NCI-H146 (cell line): ENCODE measurements at places on chromosomes 6 and 20.

GRCh38 chr6:56909115-56909907, 45.6 kb upstream of the BEND6 start:
- no peak for DNase-seq

DNA sequence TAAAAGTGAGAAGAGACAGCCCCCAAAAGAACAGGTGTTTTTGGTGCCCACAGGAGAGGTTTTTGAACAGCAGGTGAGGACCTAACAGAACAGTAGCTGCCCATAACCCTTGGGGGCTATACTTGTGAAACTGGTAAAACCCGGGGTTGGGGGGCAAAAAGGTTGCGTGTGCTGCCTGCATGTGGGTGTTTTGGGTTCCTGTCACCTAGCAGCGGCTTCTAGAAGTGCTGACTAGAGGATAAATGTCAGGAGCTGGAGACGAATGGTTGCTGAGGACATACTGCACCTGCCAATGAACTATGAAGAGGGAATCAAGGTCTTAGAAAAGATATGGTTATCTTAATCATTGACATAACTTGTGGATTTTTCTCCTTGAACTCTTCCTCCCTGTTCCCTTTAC, 16.0 kb downstream of the TAF11 start:
- DNase-seq: no peak

DNA sequence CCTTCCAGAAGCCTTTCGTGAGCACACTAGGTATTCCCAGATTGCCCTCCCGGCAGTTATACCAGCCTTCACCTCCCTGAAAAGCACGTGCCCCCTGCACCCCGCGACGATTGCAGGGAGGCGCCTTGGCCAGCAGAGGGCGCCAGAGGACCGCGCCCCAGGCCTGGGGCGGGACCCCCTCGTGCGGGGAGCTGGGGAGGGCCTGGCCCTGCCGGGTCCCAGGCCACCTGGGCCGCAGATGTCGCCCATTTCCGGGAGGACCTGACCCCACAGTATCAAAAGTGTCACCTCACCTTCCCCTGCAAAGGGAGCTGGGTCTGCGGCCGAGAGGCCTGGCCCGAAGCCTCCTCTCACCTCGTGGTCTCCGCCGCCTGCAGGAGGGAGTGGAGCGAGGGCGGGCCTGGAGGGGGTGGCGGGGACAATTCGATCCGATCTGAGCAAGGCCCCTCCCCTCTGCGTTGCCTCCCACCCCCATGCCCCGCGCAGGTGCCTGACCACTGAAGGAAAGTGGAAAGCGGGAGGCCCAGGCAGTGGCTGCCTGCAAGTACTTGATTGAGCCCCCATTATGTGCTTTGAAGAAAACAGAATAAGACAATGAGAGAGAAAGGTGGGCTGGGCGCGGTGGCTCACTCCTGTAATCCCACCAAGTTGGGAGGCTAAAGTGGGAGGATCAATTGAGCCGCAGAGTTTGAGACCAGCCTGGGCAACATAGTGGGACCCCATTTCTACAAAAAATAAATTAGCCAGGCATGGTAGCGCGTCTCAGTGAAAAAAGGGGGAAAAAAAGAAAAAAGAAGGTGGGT, 3.5 kb upstream of the SNAI1 start:
- peak; percentile 88 for DNase-seq

DNA sequence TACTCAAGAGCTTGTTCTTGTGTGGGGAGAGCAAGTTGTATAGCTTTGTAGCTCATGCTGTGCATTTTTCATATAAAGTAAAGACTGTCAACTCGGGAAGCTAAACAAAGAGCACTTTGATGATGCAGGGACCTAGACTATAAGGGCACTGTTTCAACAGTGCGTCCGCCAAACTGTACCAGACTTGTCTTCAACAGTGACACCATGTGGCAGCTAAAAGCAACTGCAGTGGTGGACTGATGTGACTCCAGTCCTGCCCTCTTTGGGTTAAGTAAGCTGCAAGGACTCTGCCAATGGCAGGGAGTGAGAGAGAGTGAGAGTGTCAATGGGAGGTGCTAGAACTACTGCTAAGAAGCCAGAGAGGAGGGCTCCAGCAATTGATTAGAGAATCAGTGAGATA, 48.1 kb upstream of the MC3R start:
- no peak for DNase-seq

DNA sequence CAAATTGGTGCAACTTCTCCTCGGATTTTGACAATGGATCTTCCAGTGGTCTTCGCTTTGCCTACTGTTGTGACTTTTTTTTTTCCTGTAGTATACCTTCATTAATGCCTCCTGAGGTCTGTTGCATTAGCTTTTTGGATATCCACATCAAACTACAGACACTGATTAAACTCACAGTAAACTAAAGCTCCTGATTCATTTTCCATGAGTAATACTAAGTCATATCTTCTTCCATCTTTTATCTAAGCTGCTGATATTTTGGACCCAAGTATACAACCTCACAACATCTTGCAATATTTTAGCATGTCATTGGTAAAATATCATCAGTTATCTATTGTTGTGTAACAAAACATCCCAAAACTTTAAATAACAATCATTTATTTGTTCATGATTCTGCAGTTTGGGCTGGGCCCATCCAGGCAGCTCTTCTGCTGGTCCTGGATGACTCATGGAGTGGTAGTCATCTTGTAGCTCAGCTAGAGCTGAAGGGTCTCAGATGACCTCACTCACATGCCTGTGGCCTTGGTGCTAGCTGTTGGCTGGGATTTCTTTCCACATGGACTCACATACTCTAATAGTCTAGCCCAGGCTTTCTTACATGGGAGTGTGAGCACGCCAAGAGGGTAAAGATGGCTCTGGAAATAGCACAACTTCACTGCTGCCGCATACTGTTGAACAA, 78.3 kb upstream of the SRSF6 start:
- no peak for DNase-seq

DNA sequence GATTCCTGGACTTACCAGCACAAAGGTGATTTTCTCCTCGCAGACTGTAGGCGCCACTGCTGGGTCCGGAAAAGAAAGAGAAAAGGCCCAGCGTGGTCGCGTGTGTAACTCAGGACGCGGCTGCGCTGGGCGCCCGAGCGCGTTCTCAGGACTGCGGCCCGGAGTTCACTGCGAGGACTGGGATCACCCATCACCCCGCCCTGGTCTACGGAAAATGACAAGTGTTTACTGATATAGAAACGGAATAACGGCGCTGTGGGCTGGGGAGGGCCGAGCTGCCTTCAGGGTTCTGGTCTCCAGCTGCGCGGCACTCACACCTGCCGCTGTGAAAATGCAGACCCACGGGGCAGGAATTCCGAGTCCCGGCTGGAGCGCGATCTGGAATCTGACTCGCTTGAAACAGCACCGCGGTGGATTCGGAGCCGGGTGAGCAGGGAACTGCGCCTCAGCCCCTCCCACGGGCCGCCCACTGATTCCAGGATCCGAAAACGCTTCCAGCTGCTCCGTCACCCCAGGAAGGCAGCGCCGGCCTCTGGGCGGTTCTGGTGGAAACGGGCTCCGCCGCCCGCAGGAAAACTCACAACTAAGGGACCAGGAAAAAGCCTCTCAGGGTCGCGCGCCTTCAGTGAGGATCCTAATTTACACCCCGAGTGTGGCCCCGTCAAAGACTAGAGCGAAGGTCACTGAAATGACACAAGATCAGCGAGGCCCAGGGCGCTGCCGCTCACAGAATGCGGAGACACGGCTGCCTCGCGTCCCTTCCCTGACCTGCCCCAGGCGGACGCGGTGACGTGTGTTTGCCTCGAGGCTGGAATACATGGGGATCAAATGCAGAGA, 34.5 kb downstream of the HLA-A start:
- DNase-seq: peak; percentile 78

DNA sequence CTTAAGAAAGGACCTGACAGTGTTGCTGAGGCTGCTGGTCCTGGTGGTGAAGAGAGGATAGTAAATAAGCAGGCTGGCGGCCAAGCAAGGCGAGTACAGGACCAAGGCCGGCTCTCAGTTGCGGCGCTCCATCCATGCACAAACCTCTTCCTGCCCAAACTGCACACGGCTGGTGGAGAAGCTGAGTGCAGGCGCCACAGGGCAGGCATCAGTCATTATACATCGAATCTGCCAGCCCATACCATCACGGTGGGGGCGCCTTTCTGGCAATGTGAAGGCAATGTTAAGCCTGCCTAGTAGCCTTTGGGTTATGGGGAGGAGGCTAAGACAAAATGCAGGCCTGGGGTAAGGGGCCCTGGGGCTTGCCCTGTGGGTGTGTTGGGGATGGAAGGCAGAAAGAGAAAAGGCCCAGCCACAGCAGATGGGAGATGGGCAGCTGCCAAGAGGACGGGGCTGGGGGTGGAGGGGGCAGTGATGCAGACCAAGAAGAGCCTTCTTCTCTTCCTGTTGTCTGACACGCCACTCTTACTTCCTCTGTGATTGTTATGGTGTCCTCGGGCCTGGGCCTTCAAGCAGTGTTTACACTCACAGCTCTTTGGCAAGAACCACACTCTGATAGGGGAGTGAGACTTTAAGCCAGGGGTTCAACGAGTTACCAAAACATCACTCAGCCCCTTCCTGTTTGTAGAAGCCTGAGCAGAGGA, 20.3 kb upstream of the KCNK16 start:
- DNase-seq: no peak

GRCh38 chr6:41162687-41163418, at the start of gene TREM2:
TREM2 (minus strand) TSS chr6:41163116; CDS start chr6:41163082, 34 bp downstream.
- no peak for DNase-seq

GRCh38 chr20:1338096-1338495, 9.2 kb upstream of the SDCBP2 start:
- DNase-seq: no peak

DNA sequence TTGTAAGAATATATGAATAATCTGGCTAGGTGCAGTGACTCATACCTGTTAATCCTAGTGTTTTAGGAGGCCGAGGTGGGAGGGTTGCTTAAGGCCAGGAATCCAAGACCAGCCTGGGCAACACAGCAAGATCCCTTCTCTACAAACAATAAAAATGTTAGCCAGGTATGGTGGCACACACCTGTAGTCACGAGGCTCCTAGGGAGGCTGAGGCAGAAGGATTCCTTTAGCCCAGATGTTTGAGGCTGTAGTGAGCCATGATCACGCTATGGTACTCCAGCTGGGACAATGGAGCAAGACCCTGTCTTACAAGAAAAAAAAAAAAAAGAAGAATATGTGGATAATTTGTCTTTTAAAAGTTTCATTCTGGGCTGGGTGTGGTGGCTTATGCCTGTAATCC, 75.4 kb downstream of the SH3BGRL2 start:
- no peak for DNase-seq

DNA sequence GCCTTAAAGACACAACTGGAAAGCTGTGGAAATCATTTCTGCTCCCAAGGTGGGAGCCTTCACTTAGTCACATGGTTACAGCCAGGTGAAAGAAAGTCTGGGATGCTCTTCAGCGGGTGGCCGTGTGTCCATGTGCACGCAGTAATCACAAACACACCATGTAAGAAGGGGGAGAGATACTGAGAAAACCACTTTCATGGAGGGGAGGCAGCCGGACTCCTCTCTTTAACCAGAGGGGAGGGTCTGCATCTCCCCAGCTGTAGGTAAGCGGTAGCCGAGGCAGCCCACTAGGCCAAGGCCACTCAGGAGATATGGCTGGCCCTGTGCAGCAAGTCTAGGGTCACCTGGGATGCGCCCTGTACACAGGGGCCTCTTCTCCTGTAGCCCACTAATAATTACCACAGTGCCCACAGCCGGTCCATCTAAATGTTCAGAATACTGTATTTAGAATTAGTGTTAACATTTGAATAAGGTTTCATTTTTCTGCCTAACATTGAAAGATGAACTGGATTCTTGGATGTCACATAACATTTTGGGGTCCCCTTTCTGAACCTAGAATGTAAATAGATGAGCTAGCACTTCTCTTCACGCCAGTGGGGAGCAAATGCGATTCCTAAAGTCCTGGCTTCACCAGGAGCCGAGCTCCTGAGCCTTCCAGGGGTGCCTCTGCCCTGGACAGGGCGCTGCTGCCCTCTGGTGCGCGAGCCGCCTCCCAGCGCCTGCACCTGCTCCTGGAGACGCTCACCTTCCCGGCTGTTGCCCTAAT, 15.9 kb downstream of the GPR31 start:
- DNase-seq: peak; percentile 28

DNA sequence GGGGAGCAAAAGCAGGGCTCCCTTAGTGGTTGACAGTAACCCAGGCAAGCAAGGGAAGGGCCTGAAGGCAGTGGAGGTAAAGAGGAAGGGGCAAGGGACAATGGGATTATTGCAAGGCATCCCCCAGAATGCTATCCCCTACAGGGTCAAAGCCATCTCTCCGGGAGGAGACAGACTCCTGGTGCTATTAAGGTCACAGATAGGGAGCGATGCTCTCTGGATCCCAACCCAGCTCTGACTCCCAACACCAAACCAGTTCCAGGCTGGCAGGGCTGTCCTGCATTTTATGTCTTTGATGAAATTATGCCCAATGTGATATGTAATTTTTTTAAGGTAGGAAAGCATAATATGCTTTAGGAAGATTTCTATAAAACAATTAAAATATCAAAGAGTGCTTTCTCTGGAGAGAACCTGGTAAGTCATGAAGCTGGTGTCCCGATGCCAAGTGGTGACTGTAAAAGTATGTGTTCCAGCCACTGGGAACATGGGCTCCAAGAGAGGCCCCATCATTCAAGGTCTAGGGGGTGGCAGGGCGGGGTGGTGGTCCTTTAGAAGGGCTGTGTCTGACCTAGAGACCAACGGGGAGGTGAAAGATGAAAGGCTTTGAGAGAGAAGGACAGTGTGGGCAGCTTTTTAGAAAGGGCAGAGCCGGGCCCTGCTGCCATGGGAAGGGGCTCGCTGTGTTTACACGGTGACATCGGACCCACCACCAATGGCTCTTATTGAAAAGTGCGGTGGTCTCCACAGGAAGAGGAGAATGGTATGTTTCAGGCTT, 276.5 kb downstream of the CDC5L start:
- no peak for DNase-seq

- no peak for DNase-seq
Observed at GRCh38 chr20:33532753-33533459, 43.0 kb downstream of the CBFA2T2 start.

DNA sequence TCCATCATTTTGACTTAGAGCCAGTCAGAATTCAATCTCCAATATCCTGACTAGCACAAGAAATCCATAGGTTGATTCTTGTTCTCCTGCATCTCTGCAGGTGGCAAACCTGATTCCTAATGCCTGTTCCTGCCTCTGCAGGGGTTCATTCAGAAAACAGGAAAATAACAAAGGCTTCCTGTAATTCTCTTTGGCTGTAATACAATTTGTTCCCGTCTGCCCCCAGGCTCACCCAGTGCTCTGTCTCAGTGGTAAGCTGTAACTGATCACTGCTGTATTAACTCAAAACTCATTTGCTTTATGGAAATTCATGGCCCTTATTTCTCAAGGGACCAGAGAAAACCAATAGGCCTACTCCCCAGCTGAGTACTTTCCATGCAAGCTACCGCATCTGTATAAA, 88.6 kb downstream of the OPRM1 start:
- peak; percentile 83 for DNase-seq

DNA sequence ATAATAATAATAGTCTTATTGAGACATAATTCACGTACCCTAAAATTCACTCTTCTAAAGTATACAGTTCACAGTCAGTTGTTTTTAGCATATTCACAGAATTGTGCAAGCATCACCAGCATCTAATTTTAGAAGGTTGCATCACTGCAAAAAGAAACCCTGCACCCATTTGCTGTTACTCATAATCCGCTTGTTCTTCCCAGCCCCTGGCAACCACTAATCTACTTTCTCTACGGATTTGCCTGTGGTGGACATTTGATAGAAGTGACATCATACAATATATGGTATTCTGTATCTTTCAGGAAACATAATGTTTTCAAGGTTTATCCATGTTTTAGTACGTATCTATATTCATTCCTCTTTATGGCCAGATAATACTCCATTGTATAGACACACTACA, 41.5 kb upstream of the FAM184A start:
- DNase-seq: no peak
